ENCODE measurements at places on chromosomes 12 and 14. TPM values are rescaled to one million over a fixed set of nuclear protein-coding genes. Genes with fewer than 3 reads are reported as not detected.

The ARHGEF40 gene
- not detected for total RNA-seq

DNA sequence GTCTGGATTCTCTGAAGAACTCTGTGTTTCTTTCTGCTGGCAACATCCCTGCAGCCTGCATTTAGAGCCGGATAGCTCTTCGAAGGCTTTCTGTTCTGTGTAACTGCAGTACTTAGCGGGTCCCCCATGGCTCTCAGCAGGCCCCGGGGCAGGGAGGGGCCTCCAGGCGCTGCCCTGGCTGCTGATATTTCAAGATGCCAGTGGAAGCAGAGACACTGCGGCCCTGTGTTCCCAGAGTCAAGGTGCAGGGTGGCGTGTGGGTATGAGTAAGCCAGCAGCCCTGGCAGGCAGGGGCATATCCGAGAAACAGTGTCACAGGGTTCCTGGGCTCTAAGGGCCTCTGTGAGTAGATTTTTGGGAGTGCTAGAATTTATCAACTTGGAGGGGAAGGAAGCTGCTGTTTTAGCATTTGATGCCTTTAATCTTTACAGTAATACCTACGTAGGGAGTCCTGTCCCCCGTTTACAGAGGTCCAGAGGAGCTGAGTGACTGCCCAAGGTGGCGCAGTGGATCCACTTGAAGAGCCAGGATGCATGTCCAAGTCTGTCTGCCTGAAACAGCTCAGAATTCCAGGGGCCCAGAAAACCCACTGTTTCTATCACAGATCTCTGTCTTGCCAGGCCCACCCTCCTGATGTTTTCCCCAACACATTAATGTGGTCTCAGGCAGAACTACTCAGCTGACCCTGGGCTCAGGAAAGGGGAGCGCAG lies 16.2 kb downstream of the ESRRB start:
- H3K27me3 ChIP-seq: peaks cover 25% of the 10 kb centered on the region
- no peak overlapping the region for H3K27ac ChIP-seq
- H3K4me1 ChIP-seq: no peaks in the 10 kb centered on the region
- H3K36me3 ChIP-seq: no peaks in the 10 kb centered on the region
- H3K4me3 ChIP-seq: no peak overlapping the region

- no peak overlapping the region for H3K27ac ChIP-seq
- no peaks in the 10 kb centered on the region for H3K36me3 ChIP-seq
- ATAC-seq: no peak
- H3K4me3 ChIP-seq: no peak overlapping the region
Measured at GRCh38 chr14:52051871-52052270, 17.0 kb downstream of the NID2 start.

The KRT73 gene
- total RNA-seq: not detected
